ENCODE measurements at places on chromosomes 7 and 10. TPM values are rescaled to one million over a fixed set of nuclear protein-coding genes. Genes with fewer than 3 reads are reported as not detected.

DNA sequence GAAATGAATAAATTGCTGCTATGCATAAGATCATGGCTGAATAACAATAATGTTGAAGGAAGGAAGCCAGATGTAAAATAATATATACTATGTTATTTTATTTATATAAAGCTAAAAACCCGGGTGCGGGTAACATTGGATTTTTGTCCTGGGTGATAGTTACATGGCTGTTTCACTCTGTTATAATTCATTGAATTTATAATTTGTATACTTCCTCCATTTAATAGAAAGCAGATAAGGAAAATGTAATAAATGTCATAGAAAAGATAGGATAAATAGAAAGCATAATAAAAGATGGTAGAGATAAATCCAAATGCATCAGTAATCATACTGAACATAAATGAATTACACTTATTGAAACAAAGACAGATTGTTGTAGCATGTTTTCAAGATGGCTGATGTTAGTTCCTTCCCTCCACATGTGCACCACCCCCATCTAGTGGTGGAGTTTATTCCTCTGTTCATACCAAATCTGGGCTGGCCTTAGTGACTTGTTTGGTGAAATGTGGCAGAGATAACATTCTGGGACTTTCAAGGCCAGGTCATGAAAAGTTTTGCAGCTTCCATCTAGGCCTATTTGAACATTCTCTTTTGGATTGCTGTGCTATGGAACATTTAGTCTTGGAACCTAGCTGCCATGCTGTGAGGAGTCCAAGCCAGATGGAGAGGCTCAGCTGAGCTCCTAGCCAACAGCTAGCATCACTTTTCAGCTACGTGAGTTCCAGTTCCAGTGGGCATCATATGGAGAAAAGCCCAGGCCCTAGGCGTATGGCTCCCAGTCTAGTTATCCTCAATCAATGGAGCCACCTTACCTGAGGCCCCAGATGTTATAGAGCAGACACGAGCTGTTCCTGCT lies 46.9 kb downstream of the AHCYL2 start:
- DNase-seq = peak; percentile 58

- DNase-seq = peak; percentile 27
These were observed 71.2 kb upstream of the AOAH start for GRCh38 chr7:36795451-36796021.

- DNase-seq = no peak
These were observed 167.0 kb downstream of the SFMBT2 start for GRCh38 chr10:7243873-7244272.

- no peak for DNase-seq
These were observed 904 bp downstream of the NPTX2 start for GRCh38 chr7:98617960-98618418.

GRCh38 chr10:72320676-72321247 lies 34.0 kb downstream of the DNAJB12 start:
- peak; percentile 92 for DNase-seq

GRCh38 chr7:129202058-129202777 lies 13.8 kb downstream of the SMO start:
- no peak for DNase-seq

- DNase-seq = no peak
These were observed 12.7 kb upstream of the AMZ1 start for GRCh38 chr7:2675256-2675764.

- DNase-seq = no peak
These were observed 55.8 kb downstream of the HBP1 start for GRCh38 chr7:107224374-107225223.

DNA sequence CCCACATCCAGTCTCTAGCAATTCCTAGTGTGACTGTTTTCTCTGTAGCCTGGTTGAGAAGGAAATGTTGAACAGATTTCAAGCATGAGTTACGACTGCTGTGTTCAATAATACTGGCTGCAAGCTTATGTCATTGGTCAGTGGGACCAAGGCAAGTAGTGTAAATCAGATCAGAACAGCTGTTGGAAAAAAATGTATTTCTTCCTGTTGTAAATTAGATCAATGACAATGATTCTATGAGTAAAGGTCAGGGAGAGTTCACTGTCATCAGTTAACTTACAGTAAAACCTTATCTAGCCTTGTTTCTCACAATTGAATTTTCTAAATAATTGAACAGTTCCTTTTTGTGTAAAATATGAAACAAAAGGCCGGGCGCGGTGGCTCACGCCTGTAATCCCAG lies 6.7 kb downstream of the OTUD1 start:
- DNase-seq = no peak

GRCh38 chr10:17788646-17789045 lies 20.5 kb upstream of the MRC1 start:
- no peak for DNase-seq

- peak; percentile 7 for DNase-seq
These were observed 1.5 kb downstream of the CLDN12 start for GRCh38 chr7:90404777-90405176.

DNA sequence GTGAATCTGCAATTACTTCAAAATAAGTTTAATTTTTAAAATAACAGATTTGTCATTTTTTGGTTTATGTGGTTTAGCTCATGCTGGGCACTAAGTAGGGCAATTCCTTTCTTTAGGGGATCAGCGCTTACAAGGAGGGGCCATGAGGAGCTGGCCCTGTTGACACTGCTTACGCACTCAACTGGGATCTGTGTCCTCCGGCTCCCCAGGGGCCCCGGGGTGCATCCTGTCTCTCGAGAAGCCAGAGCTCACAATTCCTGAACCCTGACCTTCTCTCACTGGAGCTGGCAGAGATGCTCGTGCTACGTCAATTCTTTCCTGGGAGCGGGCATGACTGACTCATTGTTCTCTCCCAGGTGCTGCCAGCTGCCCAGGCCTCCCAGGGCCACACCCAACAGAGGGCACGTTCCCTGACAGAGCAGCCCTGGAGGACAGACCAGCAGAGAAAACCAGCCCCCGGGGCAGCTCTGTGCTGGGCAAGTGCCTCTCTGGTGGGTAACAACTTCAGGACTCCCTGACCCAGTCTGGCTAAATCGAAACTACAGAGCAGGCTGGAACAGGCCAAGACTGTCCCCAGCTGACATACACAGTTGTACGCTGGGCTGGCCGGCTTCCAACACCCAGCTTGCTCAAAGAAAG lies 36.8 kb downstream of the CTBP2 start:
- no peak for DNase-seq

DNA sequence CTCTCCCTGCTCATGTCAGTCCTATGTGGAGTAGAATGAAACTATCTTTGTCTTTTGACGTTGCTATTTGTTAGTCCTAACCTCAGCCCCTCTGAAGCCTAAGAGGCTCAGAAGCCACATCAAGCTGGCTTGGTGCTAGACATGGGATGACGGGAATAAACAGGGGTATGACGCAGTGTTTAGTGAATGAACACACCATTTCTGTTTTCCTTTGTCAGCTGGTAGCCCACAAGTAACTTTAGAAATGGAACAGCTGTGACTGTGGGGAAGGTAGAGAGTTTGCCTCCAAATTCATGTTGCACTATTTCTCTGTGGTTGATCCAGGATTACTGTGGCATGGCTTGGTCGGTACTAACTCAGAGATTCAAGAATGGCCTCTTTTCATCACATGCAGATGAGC lies 31.3 kb downstream of the COX15 start:
- no peak for DNase-seq

DNA sequence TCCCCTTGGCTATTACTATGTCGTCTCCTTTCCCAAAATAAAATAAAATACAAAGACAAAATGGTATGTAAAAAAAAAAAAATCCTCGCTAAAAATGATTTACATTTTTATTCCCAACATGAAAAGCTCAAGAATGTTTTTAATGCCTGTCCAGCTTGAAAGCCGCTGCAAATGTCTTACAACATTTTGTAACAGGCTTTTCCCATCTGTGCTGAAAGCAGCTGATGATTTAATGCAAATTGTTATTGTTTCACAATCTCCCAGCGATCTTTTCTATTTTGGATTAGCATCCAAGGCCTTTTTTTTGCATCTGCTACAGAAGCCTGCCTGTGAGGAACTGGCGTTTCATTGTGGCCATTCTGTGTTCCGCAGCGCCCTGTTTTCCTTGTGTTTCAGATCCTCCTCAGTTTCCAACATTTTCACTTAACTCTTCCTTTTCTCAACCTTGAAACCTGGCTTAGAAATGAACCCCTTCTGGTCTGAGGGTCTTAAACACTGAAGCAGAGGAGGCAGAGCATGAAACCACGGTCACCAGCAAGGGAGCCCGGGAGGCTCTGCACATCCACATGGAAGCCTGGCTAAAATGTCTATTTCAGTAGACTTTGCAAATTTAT lies 712.1 kb downstream of the PARD3 start:
- DNase-seq = no peak

GRCh38 chr10:113168584-113168983 lies 218.5 kb downstream of the TCF7L2 start:
- no peak for DNase-seq

DNA sequence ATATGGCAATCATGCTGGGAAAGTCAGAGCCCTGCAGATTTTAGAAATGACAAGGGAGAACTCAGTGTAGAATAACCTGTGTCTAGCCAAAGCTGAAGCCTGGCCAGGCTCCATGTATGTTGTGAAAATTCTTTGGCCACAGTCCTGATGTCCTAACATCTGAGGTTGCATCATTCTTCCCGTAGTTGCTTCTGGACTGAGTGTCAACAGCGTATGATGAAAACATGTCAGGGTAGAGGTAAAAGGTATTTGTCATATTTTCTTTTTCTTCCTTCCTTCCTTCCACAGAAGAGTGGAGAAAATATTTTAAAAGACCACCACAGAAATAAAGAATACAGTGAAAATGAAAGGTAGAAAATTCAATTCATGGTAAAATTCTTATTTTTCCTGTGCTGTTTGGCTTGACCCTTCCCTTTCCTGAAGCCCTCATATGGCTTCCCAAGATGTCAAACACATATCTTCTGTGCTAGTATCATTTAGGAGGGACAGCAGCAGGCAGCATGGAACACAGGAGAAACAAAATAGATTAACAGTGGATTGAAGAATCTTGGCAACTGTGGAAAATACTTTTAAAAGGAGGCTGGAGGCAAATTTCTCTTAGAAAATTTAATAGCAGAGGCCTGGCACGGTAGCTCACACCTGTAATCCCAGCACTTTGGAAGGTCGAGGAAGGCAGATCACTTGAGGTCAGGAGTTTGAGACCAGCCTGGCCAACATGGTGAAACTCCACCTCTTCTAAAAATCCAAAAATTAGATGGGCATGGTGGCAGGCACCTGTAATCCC lies 18.9 kb upstream of the NRBF2 start:
- peak; percentile 61 for DNase-seq

- DNase-seq = no peak
These were observed 41.9 kb downstream of the CDK1 start for GRCh38 chr10:60820093-60820754.

GRCh38 chr10:31723106-31723750 lies 205.4 kb downstream of the ARHGAP12 start:
- no peak for DNase-seq

DNA sequence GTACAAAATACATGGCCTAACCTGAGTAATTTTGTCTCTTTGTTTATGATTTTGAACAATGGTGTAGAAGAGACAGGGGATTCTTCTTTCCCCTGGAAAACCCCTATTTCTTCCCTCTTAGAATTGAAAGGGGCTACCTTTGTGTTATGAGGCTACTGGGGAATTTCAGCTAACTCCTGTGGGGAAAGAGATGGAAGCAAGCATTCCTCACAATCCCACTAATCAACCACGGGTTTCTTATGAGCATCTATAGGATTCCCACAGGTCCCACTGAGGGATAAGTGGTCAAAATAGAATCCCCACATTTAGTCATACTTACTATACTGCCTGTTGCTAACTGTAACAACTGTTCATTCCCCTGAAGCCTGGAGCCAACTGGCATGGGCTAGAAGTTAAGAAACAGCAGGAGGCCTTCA lies 32.2 kb upstream of the ITGB8 start:
- DNase-seq = no peak

DNA sequence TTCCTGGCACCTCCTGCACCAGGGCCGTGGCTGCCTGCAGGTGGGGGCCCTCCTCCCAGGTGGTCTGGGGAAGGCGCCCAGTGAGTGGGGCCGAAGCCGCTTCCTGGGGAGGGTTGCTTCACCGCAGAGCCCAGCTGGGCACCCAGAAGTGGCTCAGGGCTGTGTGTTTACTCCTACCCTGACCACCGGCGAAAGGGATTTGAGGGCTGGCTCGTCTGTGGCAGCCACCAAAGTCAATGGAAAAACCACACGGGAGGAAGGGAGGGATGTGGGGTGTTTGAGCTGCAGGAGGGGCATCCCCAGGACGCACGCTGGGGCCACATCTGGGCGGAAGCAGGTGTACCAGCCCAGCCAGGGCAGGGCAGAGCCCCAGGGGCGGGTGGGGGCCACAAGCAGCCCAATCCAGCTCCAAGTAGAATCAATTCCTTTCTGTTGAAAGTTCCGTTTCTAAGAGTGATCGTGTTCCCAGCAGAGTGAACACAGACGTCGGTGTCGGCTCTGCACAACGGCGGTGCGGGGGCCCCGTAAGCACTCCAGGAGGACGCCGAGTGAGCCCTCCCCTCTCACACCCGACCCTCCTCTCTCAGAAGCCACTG lies 69.9 kb downstream of the FOXL3 start:
- DNase-seq = no peak

DNA sequence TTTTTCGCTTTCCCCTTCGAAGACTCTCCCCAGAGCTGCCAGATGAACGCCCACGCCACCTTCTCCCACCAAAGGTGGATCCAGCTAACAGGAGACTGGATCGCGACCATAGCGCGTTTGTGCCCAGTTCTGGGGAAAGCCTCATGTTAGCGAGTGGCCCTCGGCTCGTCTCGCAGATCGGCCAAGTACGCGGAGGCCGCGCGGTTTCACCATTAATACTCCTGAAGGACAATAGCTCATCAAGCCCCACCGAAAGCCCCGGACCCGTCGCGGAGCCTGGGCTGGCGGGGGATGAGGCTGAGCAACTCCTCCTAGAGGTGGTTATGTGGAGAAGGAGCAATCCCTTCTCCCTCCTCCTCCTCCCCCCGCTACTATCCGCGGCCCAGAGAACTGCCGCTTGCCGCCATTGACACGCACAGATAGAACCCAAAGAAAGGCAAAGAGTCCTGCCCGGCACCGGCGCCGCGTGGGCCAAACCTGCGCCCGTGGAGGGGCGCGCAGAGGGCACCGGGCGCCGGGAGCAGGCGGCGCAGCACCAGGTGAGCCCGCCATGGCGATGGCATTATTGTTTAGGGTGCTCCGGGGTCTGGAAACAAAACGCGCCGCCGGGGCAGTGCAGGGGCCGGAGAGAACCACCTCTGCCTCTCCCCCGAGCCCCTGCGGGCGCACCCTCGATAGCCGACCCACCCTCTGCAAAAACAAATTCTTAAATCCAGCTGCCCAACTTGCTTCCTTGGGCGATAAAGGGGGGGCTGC lies at the start of gene MACROH2A2:
Gene MACROH2A2, plus strand, starts transcription at position 385 of the 756 bp plus-strand sequence. CDS start 22,813 bp downstream, outside the sequence.
- DNase-seq = peak; percentile 85

- no peak for DNase-seq
These were observed 50.0 kb downstream of the MAGI2 start for GRCh38 chr7:79403451-79403850.

- DNase-seq = no peak
These were observed 142.5 kb downstream of the WDR37 start for GRCh38 chr10:1198453-1199344.

The LIPN gene
- not detected for polyA plus RNA-seq

The CCDC172 gene
- not detected for polyA plus RNA-seq

The TRIM24 gene
- 46.8 TPM for polyA plus RNA-seq

The CLCN1 gene
- not detected for polyA plus RNA-seq

The ZNF117 gene
- polyA plus RNA-seq = 4.1 TPM

The H2BK1 gene
- polyA plus RNA-seq = not detected

The BICC1 gene
- polyA plus RNA-seq = 5.8 TPM

The NEBL gene
- 9.9 TPM for polyA plus RNA-seq

The AKR1D1 gene
- 8.1 TPM for polyA plus RNA-seq

The HOXA1 gene
- 0.25 TPM for polyA plus RNA-seq

The TMEM196 gene
- polyA plus RNA-seq = not detected
